ENCODE measurements at places on chromosomes 2 and 18. TPM values are rescaled to one million over a fixed set of nuclear protein-coding genes. Genes with fewer than 3 reads are reported as not detected.

Gene CYBRD1
- 0.86 TPM for total RNA-seq

Gene ALK
- total RNA-seq: not detected

- H3K4me1 ChIP-seq: peaks cover 35% of the 10 kb centered on the region
- peaks cover 36% of the 10 kb centered on the region for H3K36me3 ChIP-seq
- peak overlapping the region; percentile 98 for H3K27ac ChIP-seq
- no peaks in the 10 kb centered on the region for H3K27me3 ChIP-seq
- H3K4me3 ChIP-seq: peak overlapping the region; percentile 59
- DNase-seq: peak; percentile 50
Observed at GRCh38 chr2:27431395-27431794, 3.0 kb downstream of the NRBP1 start.

Gene TUBB8B
- total RNA-seq: not detected

GRCh38 chr2:196971574-196972279 is 45.2 kb upstream of the PGAP1 start:
- DNase-seq: peak; percentile 51
- H3K36me3 ChIP-seq: peaks cover 2% of the 10 kb centered on the region
- peaks cover 13% of the 10 kb centered on the region for H3K4me1 ChIP-seq
- H3K4me3 ChIP-seq: no peak overlapping the region
- no peak overlapping the region for H3K27ac ChIP-seq

DNA sequence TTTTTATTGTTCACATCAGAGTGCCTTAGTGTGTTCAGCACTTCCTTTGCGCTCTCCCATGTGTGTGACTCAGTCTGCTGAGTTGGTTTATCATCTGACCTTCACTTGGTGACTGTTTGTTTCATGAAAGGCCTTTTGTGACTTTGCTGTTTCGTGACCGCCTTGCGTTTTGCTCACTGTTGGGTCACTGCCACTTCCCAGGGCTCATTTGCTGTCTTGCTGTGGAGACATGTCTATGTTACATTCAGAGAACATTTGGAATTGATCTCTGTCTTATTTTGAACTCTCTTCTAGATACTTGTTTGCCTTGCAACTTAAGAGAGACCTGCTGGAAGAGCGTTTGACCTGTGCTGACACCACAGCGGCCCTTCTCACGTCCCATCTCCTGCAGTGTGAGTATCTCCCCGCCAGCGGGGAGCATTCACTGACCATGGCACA is 54.7 kb downstream of the FARP2 start:
- peaks cover 5% of the 10 kb centered on the region for H3K4me1 ChIP-seq
- H3K27me3 ChIP-seq: no peaks in the 10 kb centered on the region

Gene EN1
- total RNA-seq: not detected

GRCh38 chr2:64979744-64980143 is 9.5 kb upstream of the SLC1A4 start:
- peaks cover 21% of the 10 kb centered on the region for H3K4me1 ChIP-seq
- no peak overlapping the region for H3K27ac ChIP-seq
- DNase-seq: no peak
- no peak overlapping the region for H3K4me3 ChIP-seq
- H3K27me3 ChIP-seq: no peaks in the 10 kb centered on the region

All from activated CD4-positive, alpha-beta memory T cell treated with anti-CD3 and anti-CD28 coated beads for 36 hours (primary cell).